Activated CD4-positive, alpha-beta T cell treated with anti-CD3 and anti-CD28 coated beads for 24 hours (primary cell): ENCODE measurements at places on chromosomes 5 and 9.

DNA sequence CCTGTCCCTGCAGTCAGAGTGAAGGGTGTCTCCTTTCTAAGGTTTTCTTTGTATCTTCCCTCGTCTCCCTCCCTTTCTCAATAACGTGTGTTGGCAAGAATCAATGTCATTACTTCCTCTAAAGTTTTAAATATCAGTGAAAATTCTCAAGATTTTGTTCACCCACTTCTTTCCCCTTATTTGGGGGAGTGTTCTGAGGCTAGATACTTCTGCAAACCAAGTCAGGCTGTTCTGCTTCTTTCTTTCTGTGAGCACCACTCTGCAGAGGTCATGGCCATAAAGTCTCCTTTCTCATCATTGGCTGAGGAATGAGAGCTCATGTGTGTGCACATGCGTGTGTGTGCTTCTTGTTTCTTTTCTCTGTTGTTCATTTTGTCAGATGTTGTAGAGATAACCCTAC is 26.6 kb upstream of the SPATA31C2 start:
- DNase-seq: no peak

DNA sequence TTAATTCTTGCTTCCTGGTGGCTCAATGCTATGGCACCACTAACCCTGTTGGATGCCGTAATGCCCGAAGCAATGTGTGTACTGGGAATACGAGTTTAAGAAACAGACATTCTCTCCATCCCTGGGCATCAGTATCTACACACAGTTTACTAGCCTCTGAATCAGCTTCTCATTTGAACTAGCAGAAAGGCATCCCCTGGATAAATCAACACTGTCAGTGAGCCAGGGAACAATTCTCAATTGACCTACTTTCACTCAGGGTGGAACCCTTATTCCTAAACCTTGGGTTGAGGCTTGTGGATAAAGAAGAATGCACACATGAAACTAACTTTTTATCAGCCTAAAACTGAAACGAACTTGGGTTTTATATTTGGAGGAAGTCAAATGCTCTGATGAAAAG is 331.0 kb downstream of the GADD45G start:
- no peak for DNase-seq

GRCh38 chr5:163459462-163459818 is 462 bp downstream of the NUDCD2 start:
- no peak for DNase-seq

- DNase-seq: no peak
Observed at GRCh38 chr5:7415123-7415522, 19.2 kb downstream of the ADCY2 start.

DNA sequence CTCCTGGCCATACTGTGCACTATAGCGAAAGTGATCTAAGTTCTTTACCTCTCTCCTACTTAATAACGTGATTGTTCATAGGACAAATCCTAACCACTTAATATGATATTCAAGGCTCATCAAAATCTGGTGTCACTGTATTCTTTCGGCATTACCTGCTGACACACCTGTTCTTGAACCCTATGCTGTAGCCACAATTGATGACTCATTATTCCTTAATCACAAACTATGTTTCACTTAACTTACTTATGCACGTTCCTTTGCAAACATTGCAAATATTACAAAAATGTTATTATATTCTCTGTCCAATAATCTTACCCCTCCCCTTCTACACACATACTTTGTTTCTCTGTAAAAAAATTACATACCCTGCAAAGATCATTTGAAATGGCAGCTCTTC is 158.1 kb upstream of the ADRA1B start:
- DNase-seq: no peak

GRCh38 chr5:131084436-131084835 is 80.6 kb downstream of the HINT1 start:
- no peak for DNase-seq

DNA sequence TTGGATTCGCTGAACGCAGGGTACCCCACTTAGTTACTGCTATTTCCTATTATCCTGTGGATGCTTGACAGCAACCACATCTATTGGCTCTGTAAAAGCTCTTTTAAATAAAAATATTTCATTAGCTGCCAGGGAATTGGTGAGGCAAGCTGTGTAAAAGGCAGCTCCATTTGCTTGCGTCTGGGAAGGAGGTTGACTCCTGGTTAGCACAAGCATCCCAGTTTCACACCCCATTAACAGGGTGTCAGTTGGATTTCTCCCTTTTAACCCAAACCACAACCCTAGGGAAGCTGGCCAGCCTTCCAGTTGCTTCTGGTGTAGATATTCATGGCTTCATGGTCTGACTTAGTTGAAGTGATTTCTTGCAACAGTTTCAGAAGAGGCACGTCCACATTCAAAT is 151.0 kb downstream of the GPBP1 start:
- DNase-seq: no peak

DNA sequence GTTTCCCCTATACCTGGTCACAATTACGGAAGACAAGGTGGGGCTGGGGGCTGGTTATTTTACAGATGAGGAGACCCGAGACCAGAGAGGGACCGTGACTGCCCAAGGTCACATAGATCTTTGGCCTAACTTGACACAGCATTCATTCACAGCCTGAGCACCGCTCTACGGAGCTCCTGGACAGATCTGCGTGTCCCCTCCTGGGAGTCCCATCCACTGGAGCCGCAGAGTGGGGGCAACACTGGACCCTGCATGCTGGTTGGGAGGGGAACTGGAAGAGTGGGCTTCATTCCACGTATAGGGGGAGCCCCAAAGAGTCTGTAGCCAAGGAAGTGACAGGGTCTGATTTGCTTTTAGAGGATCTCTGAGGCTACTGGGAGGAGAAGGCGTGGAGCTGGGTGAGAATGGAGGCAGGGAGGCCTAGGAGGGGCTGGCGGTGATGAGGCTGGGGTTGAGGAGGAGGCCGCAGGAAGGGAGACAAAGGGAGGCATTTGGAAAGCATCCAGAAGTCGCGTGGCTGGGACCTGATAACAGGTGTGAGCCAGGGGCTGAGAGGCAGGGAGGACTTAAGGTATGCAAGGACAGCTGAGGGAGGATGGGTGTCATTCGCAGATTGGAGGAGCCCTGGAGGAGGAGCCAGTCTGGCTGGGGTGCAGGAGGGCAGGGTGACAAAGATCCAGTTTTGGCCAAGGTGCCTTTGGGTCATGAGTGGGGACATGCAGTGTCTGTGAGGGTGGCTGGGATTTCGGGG is 64.3 kb upstream of the IER5L start:
- DNase-seq: no peak

DNA sequence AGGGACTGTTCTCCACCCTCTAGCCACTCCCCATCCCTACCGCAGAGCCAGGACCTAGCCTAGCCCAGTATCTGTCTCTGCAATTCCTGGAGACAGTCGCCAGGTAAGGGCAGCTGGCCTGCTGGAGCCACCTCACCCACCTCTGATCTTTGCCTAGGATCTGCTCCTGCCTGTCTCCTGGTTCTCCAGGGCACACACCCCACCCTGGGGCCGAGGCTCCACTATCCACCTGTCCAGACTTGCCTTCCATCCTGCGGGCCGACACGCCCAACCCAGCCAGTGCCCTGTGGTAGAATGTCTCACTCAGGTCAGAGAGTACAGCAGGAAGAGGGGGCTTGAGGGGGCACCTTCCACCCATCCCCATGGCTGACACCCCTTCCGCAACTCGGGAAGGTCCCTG is 15.7 kb upstream of the AQP7 start:
- DNase-seq: no peak

DNA sequence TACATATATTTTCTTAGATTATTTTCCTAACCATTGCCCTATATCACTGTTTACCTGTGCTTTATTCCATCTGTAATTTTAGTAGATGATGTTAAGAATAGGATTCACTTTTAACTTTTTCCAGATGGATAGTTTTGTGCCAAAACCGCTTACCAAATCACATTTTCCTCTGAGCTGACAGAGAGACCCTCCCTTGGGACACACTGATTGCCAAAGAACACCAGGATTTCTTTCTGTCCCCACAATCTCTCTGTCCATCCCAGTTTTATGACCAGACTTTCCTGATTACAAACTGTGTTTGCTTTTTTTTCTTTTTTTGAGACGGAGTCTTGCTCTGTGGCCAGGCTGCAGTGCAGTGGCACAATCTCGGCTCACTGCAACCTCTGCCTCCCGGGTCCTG is 81.3 kb upstream of the SPATA31C2 start:
- no peak for DNase-seq

DNA sequence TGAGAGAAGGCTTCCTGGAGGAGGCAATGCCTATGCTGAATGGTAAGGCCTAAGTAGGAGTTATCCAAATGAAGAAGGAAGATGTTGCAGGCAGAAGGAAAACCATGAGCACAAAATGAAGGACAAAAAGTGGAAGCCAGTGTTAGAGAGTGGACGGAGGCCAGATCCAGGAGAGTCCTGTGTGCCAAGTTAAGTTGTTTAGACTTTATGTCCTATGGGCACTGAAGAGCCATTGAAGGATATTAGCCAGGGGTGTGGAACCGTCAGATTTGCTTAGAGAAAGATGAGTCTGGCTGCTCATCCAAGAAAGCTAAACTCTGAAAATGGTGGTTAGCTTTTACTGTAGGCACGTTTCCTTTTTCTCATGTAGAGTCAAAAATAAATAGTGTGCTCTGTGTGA is 254.7 kb downstream of the ADAMTSL1 start:
- DNase-seq: no peak

- no peak for DNase-seq
Observed at GRCh38 chr5:103927739-103928138, 365.1 kb upstream of the NUDT12 start.

- DNase-seq: no peak
Observed at GRCh38 chr5:164345173-164345849, 839.9 kb downstream of the MAT2B start.

- DNase-seq: no peak
Observed at GRCh38 chr9:34385561-34386230, 9.0 kb upstream of the MYORG start.

- DNase-seq: no peak
Observed at GRCh38 chr5:65483546-65484346, 2.0 kb upstream of the ADAMTS6 start.

- no peak for DNase-seq
Observed at GRCh38 chr9:123073991-123074422, 40.5 kb downstream of the GPR21 start.

DNA sequence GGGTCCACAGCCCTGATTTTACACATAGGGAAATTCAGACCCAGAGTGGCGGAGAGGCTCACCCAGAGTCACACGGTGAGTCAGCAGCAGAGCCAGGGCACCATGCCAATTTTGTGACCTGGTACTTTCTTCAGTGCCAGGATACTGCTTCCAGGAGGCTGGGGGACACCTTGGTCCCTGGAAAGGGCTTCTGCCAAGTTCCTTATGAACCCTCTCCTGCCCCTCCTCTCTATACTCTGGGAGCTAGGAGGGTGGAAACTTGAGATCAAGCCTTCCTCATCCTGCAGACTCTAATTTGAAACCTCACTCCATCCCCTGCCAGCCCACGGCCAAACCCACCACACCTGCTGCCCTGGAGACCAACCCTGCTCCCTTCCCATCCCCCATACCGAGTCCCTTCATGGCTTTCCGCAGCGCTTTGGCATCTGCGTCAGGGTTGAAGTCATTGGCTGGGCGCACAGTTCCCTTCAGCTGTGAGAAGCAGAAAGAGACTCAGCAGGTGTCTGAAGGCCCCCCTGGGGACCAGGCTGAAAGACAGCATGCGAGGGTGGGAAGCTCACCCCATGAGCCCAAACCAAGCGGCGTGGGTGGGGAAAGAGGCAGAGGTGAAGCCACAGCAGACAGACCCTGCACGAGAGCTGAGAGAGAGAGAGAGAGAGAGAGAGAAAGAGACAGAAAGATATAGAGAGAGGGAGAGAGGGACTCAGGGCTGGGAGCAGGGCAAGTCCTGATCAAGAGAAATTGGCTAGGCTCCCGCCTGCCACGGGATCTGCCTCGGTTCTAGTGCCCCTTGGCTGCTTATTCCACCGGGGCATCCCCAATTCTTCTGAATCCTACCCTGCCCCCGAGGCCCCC is 33.5 kb downstream of the ANXA6 start:
- DNase-seq: no peak
